ENCODE measurements at places on chromosomes 16 and 17.

DNA sequence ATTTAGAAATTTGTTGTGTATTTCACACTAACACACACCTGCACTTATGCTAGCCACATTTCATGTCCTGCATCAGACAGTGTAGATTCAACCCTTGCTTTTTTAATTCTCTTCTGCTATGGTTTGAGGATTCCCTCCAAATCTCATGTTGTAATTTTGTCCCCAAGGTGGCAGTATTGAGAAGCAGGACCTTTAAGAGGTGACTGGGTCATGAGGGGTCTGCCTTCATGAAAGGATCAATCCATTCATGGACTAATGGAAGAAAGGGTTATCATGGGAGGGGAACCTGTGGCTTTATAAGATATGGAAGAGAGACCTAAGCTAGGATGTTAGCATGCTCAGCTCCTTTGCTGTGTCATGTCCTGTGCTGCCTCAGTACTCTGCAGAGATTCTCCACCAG is 1032.2 kb downstream of the CDH11 start:
- DNase-seq: no peak

GRCh38 chr17:56777859-56778258 is 55.9 kb downstream of the C17orf67 start:
- no peak for DNase-seq

DNA sequence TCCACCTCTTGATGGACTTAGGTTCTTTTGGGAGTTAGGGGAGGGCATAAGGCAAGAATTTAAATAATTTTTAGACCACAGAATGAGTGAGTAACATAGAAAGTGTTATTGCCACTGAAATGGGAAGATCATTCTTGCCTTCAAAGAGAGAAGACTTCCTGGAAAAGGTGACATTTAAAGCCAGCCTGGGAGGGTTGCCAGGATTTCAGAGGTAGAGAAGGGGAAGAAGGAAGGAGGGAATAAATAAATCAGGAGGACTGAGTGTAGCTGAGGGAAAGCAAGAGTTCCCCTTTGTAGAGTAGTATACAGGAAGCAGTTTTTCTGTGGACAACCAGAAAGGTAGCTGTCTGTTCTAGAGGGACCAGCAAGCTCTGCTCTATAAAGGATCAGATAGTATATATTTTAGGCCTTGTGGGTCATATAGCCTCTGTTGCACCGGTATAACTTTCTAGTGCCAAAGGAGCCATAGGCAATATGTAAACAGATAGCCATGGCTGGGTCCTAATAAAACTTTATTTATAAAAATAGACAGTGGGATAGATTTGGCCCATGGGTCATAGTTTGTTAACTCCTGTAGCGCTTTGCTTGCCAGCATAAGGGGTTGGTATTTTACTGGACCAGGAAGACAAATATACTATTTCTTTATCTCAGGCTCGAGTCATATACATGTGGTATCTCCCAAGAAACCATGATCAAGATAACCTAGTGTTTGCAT is 147.2 kb upstream of the CACNG5 start:
- DNase-seq: no peak

DNA sequence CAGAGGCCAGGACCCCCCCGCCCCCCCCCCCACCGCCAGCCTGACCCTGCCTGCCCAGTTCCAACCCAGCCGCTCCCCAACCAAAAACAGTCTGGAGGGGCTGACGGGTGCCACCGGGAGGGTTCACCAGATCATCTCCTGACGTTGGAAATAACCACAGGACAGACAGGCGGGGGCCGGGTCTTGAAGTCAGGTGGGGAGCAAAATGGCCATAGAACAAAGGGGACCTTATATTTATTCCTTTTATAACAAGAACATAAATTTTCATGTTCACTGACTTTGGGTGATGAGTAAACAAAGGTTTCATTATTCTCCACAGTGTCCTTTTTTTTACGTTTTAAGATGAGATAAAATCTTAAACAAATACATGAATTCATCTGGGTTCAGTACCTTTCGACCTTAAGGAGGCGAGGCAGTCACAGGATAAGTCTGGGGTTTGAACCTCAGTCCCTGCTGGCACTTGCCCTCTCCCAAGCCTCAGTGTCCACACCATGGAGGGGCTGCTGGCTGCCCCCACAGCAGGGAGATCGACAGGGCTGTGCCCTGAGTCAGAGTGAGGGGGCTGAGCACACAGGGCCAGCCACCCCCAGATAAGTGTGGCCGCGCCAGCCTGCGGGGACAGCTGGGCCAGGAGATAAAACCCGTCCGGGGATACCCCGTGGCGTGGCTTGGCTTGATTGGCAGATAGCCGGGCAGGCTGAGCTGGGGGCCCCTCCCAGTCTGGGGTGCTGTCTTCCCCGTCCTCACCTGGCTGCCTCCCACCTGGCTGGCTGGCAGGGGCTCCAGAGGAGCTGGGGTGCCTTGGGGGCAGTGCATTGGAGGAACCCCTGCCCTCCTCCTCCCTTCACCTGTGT is 15.0 kb downstream of the SLC7A5 start:
- DNase-seq: peak; percentile 90

DNA sequence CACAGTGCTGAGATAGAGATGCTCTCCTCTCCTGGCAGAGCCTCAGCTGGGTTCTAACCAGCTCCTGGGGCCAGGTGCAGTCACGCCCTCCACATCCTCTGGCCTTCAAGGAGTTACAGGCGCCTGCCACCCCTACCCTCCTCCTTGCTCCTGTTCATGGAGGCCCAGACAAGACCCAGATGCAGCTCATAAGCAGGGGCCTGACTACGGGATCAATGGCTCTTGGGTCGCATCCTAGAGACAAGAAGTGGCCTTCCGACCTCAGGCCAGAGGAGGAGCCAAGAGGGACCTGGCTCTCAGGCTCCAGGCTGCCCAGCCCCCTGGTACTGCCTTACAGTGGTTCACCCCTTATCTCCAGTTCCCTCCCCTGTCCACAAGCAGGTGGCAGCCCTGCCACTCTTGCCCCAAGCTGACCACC is 23.0 kb downstream of the ARHGAP27 start:
- no peak for DNase-seq

- DNase-seq: no peak
These were observed 5.8 kb upstream of the ATP2C2 start for GRCh38 chr16:84362471-84362941.

GRCh38 chr17:14427900-14428647 is 127.2 kb downstream of the HS3ST3B1 start:
- DNase-seq: no peak

GRCh38 chr16:89922477-89922883 is 662 bp upstream of the TUBB3 start:
- DNase-seq: no peak

DNA sequence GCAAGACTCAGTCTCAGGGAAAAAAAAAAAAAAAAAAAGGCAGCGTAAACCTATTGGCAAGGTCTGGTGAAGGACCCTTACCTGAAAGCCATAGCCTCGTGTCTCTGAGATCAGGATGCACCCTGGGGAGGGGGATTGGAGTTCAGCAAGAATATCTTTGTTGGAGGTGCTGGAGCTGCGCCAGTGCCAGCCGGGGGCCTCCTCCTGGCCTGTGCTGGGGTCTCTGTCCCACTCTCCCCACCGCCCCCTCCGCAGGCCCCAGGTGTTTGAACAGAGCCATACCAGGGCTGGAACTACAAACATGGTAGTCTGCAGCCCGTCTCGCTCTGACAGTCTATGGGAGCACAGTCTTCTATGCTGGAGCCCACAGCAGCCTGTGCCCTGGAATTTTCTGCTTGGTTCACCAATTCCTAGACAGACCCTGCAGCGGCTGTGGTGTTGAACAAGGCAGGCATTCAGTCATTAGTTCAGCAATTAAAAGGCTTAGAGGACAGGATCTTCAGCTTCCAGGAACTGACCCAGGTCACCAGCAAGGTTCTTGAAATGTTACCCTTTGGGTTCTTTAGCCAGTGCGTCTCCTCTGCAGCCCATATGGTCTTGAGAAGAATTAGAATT is 42.2 kb upstream of the KIFC3 start:
- DNase-seq: no peak

DNA sequence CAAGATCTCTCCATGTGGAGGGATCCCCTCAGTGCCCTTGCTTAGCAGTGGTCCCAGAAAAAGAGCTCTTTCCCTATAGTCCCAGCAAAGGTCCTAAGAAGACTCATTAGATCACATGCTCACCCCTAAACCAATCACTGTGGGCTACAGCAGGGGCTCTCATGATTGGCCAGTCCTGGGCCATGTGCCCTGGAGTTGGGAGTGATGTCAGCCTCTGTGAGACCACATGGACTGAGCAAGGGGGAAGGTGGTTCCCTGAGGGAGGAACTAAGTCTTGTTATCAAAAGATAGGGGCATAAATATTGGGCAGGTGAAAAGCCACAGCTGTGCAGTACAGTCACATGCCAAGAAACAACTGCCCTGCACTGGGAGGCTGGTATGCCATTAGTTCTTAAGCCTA is 51.3 kb downstream of the SCNN1B start:
- no peak for DNase-seq

GRCh38 chr16:78925083-78925767 is 675.3 kb downstream of the MAF start:
- DNase-seq: no peak

- DNase-seq: no peak
These were observed 69.8 kb downstream of the TMEM100 start for GRCh38 chr17:55652825-55653224.

GRCh38 chr16:31715915-31716314 is 157.7 kb upstream of the ZNF267 start:
- no peak for DNase-seq

- DNase-seq: no peak
These were observed at the start of gene CPSF4L for GRCh38 chr17:73261617-73261951. CPSF4L (minus strand) TSS chr17:73261880; CDS start chr17:73261818, 62 bp downstream.

DNA sequence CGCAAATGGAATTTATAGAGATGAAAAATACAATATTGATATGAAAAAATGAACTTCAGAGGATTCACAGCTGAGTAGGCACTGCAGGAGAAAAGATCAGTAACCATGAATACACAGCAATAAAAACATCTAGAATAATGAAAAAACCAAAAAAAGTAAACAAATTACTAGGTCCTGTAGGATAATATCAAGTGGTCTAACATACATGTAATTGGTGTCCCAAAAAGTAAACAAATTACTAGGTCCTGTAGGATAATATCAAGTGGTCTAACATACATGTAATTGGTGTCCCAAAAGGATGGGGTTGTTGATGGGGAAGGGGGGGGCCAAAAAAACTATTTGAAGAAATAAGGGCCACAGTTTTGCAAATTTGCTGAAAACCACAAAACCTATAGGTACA is 43.4 kb downstream of the ZNF18 start:
- DNase-seq: no peak

GRCh38 chr16:75264999-75265910 is 13.8 kb upstream of the BCAR1 start:
- DNase-seq: no peak
